WTC11 (cell line): ENCODE measurements at places on chromosomes 2 and 18.

DNA sequence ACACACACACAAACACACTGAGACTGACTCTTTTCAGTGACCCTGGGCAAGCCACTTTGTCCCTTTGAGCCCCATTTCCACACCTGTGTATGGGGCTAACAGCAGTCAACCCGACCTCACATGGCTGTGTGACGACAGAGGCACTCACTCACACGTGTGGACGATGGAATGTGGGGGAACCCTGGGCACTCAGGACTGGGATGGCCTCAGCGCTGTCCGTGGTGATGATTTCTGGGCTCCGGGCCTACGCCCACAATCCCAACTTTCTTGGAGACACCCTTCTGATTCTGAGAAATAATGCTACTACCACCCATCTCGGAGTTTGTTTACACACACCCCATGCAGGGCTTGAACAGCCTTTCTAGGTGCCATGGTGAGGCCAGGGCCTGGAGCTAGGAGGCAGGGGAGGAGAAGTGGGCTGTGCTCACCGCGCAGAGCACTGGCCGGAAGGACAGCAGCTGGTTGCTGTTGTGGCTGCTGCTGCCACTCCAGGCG is 1.5 kb downstream of the CRYBA2 start:
- no peak for DNase-seq

DNA sequence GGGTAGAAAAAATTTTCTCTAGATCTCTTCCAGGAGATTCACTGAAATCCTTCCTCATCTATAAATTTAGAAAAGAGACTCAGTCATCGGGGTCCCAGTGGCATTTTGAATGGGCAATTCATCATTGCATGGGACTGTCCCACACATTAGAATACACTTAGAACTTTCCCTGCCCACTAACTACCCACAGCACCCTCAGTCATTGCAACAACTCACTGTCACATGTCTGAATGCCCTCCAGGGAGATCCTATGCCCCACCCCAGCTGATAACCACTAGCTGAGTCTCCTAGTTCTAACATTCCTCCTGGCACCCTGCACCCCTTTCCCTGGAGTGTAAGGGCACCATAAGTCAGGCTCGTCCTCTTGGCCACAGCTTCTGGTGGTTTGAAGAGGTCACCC is 89.6 kb downstream of the INSIG2 start:
- DNase-seq, result no peak

GRCh38 chr2:174445248-174445647 is 41.6 kb downstream of the GPR155 start:
- DNase-seq, result no peak

DNA sequence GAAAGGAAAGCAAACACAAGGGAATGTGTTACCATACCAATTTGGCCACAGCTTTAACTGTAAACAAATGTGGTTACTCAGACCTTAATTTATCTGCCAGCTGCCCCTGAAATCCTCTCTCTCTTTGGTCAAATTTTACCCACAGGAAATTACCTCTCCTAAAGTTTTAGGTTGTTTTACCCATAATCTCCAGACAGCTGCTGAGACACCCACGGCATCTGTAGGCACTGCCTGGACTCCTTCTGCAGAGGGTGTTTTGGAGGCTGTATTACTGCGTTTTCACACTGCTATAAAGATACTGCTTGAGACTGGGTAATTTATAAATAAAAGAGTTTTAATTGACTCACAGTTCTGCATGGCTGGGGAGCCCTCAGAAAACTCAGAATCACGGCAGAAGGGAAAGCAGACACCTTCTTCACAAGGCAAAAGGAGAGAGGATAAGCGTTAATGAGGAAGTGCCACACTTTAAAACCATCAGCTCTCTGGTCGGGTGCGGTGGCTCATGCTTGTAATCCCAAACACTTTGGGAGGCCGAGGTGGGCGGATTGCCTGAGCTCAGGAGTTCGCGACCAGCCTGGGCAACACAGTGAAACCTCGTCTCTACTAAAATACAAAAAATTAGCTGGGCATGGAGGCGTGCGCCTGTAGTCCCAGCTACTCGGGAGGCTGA is 677.5 kb upstream of the FSHR start:
- no peak for DNase-seq

GRCh38 chr2:185644828-185645227 is 93.8 kb upstream of the FSIP2 start:
- no peak for DNase-seq

DNA sequence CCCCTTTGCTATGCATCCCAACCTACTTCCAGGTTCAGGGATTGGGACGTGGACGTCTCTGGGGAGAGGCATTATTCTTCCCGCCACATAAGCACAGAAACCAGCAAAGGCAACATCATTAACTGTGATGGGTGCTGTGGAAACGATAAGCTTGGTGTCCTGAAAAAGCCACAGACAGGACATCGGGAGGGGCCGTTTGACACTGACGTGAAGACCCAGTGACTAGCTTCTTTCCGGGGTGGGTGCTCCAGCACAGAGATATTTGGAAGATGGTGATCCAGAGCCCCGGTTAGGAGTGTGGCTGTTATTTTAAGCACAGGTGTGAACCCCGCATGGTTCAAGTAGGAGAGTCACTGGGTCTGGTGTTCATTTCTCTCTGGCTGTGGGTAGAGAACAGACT is 163.8 kb upstream of the HDAC4 start:
- no peak for DNase-seq

- DNase-seq, result no peak
These were observed 18.0 kb upstream of the DNAH6 start for GRCh38 chr2:84498150-84498799.

- no peak for DNase-seq
These were observed 481.8 kb downstream of the DLGAP1 start for GRCh38 chr18:3973191-3973850.

DNA sequence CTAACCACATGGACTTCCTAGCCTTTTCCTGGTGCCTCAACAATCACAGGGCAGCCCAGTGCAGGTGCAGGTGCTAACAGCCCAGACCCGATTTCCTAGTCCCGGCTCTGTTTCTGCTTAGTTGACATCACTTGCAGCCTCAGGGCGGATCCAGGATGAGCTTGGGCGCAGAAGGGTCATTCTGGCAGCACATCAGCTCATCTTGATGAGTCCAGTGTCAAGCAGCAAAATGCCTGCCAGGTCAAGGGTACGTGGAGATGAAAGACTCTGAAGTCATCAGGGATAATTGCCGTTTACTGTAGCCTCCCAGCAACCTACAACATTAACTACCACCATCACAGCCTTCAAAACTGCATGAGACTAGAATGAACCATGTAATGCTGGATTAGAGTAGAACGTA is 39.4 kb upstream of the EFHD1 start:
- DNase-seq, result no peak

DNA sequence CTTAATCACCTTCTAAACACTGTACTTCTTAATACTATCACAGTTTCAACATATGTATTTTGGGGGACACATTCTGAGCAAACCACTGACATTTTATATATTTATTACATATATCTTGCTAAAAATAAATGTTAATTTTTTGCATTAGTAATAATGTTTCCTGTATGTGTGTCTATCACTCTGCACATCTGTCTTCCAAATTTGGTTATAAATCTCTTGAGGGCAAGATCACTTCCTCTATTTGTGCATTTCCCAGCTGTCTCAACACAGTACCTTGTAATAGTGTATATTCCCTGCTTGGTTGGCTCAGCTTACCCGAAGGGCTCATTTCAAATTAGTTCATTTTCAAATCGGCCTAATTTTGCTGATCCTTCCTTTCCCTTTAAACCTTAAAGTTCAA is 617.1 kb upstream of the GYPC start:
- no peak for DNase-seq

GRCh38 chr2:191500884-191501560 is 176.9 kb upstream of the NABP1 start:
- DNase-seq, result no peak
